Small intestine (tissue), 16 donors: ENCODE measurements at places on chromosomes 11 and 22. TPM values are rescaled to one million over a fixed set of nuclear protein-coding genes. Genes with fewer than 3 reads are reported as not detected.

DNA sequence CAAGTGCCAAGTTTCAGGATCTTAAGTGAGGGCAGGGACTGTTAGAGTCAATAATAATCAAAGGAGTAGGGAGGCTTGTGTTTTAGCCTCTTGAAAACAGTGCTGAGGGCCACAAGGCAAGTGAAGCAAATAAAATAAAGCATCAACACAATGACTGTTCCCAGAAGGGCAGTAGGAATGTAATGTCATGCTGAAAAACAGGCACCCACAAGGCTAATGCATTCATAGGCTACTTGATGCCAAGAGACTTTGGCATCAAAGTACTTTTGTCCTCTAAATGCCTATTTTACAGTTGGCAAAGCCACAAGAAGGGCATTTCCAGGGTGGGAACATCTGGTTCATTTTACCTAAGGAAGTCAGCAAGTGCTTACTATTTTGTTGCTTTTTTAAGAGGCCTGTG lies 22.9 kb downstream of the RAB39A start:
- no peak for DNase-seq
- H3K27me3 ChIP-seq, result no peaks in the 10 kb centered on the region
- H3K4me1 ChIP-seq, result no peaks in the 10 kb centered on the region
- H3K27ac ChIP-seq, result no peak overlapping the region

KCNJ5 gene
- 0.76 TPM for polyA plus RNA-seq

- H3K4me3 ChIP-seq, result no peak overlapping the region
- DNase-seq, result no peak
- no peak overlapping the region for H3K27ac ChIP-seq
- H3K4me1 ChIP-seq, result peaks cover 2% of the 10 kb centered on the region
Observed at GRCh38 chr11:86632499-86633269, 39.7 kb downstream of the ME3 start.

DNA sequence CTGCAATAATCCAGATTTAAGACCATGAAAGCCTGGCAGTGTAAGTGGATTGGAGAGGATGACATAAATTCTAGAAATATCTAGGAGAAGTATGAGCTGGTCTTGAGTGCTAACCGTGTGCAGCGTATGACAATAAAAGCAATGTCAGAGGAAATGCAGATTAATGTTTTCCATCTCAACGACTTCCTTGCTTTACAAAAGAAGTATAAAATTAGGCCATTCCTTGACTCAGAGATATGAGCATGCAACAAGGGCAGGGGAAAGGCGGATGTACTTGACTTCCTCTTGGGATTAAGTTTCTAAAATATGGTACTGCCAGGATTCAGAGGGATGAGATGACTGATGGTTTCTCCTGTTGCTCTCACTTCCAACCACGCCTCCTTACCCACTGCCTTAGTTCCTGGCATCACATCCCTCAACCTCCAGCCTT lies 32.3 kb downstream of the ADAMTS15 start:
- H3K27me3 ChIP-seq, result no peaks in the 10 kb centered on the region
- no peaks in the 10 kb centered on the region for H3K36me3 ChIP-seq
- H3K4me1 ChIP-seq, result no peaks in the 10 kb centered on the region
- H3K27ac ChIP-seq, result no peak overlapping the region

- H3K4me1 ChIP-seq, result peaks cover 26% of the 10 kb centered on the region
- H3K27ac ChIP-seq, result peak within 1 kb of the TSS; percentile 90
- H3K27me3 ChIP-seq, result no peaks in the 10 kb centered on the region
- peak; percentile 99 for DNase-seq
Observed at GRCh38 chr11:120335908-120336640, at the start of gene ARHGEF12. TSS of gene ARHGEF12 (plus strand) at chr11:120336413. CDS start at chr11:120337244, 831 bp downstream.

TTC9C gene
- 34.2 TPM for polyA plus RNA-seq

DNA sequence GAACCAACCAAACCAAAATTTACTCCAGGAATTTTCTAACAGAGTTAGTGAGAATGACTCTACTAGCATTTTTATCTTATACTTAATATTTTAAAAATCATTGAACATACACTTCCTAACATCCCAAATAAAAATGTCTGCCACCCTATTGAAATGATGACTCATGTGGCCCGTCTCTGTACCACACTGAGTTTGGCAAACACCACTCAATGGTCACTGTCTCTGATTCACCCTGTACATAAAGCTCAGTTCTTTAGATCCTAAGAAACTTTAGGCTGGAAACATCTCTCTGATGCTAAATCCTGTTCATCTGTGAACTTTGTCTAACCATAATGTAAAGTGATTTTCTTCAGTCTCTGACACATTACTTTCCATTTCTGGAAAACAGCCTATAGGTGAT lies 182.0 kb downstream of the CWF19L2 start:
- H3K36me3 ChIP-seq, result no peaks in the 10 kb centered on the region
- H3K4me1 ChIP-seq, result no peaks in the 10 kb centered on the region
- no peak overlapping the region for H3K4me3 ChIP-seq
- no peak for DNase-seq

GRCh38 chr22:49807780-49808708 lies 19.6 kb downstream of the BRD1 start:
- peak overlapping the region; percentile 8 for H3K27ac ChIP-seq
- H3K27me3 ChIP-seq, result no peaks in the 10 kb centered on the region
- H3K36me3 ChIP-seq, result peaks cover 2% of the 10 kb centered on the region
- H3K4me3 ChIP-seq, result no peak overlapping the region

PNPLA5 gene
- not detected for polyA plus RNA-seq

TRIM48 gene
- polyA plus RNA-seq, result not detected

MEN1 gene
- 27.1 TPM for polyA plus RNA-seq
